ENCODE measurements at places on chromosomes 16 and 17.

DNA sequence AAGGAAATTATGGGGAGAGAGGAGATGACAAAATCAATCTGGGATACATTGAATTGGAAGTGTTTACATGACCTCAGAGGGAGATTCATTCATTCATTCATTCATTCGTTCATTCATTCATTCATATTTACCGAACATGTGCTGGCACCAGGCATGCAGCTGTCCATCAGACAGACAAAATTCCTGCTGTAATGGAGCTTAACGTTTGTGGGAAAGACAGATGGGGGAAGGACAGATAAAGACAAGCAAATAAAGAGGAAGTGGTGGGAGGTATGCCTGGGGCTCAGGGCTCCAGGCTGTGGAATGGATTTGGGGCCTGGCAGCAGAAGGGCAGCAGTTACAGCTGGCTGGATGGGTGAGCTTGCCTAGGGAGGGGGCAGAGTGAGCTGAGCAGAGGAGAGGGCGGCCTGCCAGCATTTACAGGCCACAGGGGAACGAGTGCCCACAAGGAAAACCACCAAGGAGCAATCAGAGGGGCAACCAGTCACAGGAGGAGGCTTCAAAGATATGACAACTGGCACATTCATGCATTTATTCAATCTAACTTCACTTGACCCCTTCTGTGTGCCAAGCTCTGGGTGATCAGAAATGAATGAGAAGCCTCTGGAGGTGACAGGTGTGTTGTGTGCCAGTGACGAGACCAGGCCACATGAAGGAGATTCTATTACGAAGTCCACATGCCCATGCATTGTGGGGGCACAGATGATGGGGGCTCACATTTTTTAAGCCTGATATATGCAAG is 48.5 kb downstream of the ARHGAP27 start:
- no peak for DNase-seq

DNA sequence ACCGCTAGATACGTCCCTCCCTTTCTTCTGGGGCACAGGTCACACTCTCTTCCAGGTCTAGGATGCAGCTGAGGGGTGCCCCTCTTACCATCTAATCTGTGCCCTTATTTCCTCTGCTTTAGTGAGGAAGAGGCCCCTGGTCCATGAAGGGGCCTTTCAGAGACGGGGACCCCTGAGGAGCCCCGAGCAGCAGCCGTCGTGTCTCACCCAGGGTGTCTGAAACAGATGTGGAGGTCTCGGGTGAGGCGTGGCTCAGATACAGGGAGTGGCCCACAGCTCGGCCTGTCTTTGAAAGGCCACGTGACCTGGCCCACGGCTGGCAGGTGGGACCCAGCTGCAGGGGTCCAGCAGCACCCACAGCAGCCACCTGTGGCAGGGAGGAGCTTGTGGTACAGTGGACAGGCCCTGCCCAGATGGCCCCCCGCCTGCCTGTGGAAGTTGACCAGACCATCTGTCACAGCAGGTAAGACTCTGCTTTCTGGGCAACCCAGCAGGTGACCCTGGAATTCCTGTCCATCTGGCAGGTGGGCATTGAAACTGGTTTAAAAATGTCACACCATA is 15.6 kb downstream of the SCGB1C2 start:
- no peak for DNase-seq

- DNase-seq: no peak
Measured at GRCh38 chr16:86757704-86758040, 179.3 kb downstream of the FOXL1 start.

GRCh38 chr17:82463391-82463790 is 4.8 kb downstream of the NARF start:
- DNase-seq: no peak

GRCh38 chr17:34235389-34236028 is 19.6 kb upstream of the CCL2 start:
- no peak for DNase-seq
